ENCODE measurements at places on chromosomes 7 and 10. TPM values are rescaled to one million over a fixed set of nuclear protein-coding genes. Genes with fewer than 3 reads are reported as not detected.

DNA sequence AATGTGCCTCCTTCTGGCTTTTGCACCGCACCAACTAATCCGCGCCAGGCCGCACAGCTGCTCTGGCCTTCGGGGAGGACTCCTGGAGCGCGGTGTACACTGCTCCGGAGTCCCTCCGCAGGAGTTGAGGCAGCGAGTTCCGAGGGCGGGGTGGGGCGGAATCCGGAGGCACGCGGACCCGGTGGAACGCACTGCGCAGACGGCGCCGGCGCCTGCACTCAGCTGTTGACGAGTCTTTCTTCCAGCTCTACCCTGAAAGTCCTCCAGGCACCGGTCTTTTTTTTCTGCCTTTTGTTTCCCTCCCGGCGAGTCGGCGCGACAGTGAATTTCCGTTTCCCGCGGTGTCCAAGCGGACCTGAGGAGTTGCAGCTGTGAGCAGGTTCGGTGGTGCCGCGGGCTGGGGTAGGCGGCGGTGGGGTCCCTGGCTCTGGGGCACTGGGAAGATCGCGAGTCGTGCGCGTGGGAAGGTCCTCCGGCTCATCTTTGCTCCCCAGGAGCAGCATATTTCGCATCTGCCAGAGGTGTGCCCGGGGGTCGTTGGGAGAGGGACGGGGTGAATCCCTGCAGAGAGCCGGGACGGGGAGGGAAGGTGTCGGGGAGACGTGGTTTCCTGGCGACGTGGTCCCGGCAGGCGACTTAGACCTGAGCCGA is 44.1 kb downstream of the SFTPD start:
- DNase-seq: peak; percentile 52

DNA sequence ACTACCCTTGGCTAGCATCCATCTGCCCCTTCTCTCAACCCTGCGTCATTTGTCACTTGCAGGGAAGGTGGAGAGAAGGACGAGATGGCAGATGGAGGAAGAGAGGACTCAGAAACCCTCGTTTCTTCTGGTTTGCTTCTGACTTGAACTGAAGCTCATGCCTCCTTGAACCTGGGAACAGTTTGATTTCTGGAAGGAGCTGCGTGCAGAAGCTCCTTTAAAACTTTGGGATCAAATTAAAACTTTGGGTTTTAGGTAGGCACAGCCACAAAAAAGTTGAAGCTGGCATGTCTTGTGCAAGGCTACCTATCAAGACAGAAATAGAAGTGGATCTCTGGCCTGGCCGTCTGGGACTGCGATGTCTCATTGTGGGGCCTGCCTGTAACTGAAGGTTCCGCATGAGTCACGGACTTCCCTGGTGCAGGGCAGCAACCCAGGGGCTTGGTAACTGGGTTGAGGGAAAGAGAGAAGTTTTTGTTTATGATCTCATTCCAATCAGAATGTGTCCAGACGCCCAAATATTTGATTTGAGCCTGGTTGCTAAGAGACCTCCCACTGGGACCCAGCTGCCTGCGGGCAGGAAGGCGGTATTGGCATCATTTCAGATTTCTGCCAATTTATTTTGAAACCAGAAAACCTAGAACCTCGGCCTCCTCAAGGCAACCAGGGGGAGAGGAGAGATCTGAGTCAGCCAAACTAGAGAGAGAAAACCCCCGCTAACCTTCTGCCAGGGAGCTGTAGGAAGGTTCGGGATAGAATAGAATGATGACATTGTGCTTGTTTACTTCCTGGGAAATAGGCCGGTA is 15.8 kb upstream of the CAMK1D start:
- peak; percentile 95 for DNase-seq

DNA sequence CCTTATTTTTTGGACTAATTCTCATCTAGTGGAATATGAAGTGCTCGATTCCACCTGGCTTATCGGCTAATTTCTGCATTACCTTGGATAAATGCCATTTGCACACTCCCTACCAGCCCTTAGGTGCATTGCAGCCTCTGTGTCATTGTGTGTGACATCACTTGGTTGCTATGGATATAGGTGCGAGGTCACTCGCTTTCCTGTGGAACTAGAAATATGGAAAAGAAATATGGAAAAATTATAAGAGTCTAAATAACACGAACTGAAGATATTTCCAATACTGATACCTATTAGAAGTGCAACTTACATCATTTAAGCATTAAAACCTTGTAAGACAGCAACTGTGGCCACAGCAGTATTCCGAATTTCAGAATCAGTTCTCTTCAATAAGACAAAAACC is 2.0 kb downstream of the YWHAG start:
- no peak for DNase-seq

DNA sequence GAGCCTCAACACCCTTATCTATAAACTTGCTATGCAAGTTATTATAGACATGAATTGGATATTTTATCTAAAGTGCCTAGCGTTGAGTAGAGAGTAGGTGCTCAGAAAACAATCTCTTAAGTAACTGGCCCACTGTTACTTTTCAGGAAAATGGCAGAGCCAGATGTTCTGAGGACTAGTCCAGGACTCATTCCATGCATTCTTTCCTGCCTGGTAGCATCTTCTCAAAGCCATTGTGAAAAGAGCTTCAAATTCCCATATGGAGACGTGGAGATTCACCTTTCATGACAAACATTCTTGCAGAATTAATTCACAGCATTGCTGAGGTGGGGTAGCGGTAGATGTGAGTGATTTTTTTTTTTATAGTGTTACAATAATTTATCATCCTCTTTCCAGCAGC is 35.9 kb upstream of the ITPRID1 start:
- peak; percentile 26 for DNase-seq

DNA sequence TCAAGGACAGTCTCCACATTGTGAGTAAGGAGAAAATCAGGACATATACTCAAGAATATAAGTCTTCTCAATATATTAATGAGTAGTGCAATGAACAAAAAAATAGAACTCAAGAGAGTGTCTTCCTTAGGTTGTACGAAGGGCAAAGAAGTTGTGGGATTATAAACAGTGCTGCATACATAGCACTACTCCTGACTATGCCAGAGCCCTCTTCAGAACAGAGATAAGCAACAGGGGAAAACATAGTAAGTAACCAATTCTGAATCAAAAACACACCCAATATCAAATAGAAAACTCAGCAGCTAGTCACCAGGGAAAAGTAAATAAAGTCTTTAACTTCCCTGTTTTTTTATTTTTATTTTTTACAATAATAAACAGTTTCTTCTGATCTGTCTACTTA is 10.6 kb downstream of the ARHGAP21 start:
- no peak for DNase-seq

GRCh38 chr7:131629217-131629882 is 72.9 kb upstream of the PODXL start:
- DNase-seq: peak; percentile 71

DNA sequence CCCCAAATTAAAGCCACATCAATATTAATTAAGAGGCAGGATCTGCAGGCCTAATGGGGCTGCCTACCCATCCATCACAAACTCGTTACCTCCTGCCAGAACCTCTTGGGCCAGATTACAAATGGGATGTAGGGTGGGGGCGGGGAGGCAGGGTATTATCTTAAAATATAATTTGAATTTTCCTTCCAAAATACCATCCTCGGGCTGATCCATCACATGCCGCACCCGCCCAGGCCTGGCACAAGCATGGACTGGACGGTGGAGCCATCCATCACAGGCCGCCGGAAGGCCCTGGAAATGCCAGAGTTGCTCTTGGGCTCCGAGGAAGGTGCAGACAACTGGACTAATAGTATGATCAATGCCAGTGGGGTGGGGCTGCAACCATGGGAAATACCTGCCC is 212.8 kb downstream of the GRID1 start:
- no peak for DNase-seq

GRCh38 chr7:27424231-27424630 is 181.6 kb downstream of the EVX1 start:
- peak; percentile 31 for DNase-seq

DNA sequence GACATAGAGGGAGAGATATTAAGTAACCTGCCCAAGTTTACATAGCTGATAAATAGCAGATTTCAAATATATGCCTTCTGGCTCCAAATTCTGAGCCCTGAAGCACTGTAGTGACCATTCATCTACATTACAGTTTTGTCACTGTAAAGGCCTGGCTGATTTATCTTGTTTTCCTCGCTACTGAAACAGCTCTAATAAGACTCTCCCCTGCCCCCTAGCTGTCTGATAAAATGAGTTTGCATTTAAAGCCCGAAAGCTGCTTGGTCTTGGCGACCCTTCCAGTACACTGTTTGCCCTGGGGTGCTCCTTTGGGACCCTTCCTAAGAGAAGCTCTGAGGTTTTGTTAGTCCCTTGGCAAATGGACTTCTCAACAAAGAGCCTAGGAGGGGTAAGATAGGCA is 59.7 kb upstream of the RAB11FIP2 start:
- no peak for DNase-seq

DNA sequence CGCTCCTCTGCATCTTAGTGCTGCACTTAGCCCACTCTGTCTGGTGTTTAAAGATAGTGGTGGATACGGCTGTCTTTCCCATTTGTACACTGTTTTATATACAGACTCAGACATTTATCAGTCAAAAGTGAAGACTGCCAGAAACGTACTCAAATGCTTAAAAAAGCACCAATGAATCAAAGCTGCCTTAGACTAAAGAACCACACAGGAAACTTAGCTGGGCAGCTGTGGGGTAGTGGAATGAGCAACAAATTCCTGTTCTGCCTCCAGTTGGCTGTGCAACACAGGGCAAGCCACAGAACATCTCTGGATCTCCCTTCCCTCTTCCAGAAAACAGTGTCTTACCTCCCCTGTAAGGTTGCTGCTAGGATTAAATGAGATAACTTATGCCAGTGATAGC is 76.0 kb downstream of the ATXN7L1 start:
- DNase-seq: no peak

GRCh38 chr10:130854151-130854550 is 457.4 kb downstream of the TCERG1L start:
- no peak for DNase-seq

GRCh38 chr10:79024720-79025198 is 44.0 kb upstream of the ZMIZ1 start:
- DNase-seq: no peak

DNA sequence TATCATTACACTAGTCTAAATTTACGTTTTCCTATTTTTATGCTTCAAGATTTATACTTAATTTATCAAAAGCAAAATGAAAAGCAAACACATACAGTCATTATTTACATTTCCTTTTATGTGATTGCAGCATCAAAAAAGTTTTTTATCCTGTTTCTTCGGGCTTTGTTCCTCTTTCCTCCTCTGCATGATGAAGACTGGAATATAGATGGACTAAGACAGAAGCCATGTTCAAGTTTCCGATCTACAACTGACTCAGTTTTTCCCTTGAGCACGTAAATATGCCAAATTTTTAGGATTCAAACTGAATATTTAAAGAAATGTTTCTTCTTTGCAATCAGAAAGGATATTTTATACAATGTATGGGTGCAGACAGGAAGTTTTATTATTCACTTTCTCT is 273.5 kb upstream of the DGKB start:
- no peak for DNase-seq

GRCh38 chr7:148255333-148255732 is 335.2 kb upstream of the C7orf33 start:
- DNase-seq: no peak

- no peak for DNase-seq
Measured at GRCh38 chr10:22367471-22367870, 22.2 kb downstream of the SPAG6 start.

GRCh38 chr7:77685233-77685632 is 11.0 kb upstream of the RSBN1L start:
- no peak for DNase-seq

- no peak for DNase-seq
Measured at GRCh38 chr7:16846601-16847165, 35.1 kb downstream of the AGR3 start.

DNA sequence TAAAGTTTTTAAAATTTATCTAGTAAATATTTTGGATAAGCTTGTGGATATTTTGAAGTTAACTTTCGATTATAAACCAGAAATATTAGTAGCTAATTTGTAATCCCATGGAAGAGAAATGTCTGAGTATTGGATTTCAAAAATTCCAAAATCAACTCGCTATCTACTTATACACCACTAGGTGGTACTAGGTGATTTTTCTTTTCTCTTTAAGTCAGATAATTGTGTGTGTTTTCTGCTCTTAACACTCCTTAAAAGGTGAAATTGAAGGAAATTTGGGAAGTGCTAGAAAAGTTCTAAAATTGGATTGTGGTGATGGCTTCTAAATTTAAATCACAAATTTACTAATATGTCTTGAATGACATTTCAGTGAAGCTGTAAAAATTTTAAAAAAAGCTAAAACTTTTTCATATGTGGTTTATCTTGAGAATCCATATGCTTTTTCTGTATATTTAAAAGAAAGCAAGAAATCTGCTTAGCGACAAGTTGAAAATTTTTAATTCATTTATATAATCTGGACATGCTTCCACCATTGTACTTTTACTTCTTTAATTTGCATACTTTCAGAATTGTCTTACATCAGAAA is 90.2 kb downstream of the IPMK start:
- no peak for DNase-seq

GRCh38 chr7:80374321-80374720 is 137.5 kb downstream of the GNAT3 start:
- no peak for DNase-seq

- no peak for DNase-seq
Measured at GRCh38 chr7:35355199-35355598, 101.3 kb upstream of the TBX20 start.

Gene GSTO2
- total RNA-seq: 55.8 TPM

Gene IFIT1B
- not detected for total RNA-seq

Gene KEL
- total RNA-seq: not detected

Gene MMP21
- total RNA-seq: not detected

Gene PRRT4
- 0.28 TPM for total RNA-seq

Gene STEAP1
- 23.4 TPM for total RNA-seq

Gene PAPSS2
- 2.3 TPM for total RNA-seq
